ENCODE measurements at places on chromosomes 13 and 19.

DNA sequence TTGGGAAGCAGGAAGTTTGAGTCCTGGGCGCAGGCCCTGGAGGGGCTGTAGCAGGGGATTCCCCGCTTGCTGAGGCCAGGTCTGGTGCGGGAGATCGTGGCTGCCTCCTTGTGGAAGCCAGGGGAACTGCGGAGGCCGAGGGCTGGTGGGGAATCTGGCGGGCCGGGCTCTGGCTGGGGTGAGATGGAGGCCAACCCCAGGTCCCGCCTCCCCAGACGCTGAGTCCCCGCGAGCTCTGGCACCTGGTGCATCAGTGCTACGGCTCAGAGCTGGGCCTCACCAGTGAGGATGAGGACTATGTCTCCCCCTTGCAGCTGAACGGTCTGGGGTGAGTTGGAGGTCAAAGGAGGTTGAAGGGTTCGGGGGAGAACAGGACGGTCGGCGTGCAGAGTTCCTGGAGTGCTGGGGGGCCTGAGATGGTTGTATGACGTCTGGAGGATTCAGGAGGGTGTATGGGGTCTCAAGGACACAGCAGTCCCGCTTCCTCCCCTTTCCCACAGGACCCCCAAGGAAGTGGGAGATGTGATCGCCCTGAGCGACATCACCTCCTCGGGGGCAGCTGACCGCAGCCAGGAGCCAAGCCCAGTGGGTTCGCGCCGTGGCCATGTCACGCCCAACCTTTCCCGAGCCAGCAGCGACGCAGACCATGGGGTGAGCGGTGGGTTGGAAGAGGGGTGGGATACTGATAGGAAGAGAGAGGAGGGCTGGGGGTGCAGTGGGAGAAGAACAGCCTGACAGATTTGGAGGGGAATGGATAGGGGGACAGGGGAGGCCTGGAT lies 13.1 kb downstream of the GRAMD1A start:
- DNase-seq = peak; percentile 84

- no peak for DNase-seq
Observed at GRCh38 chr19:18675779-18676178, 7.7 kb upstream of the CRTC1 start.

DNA sequence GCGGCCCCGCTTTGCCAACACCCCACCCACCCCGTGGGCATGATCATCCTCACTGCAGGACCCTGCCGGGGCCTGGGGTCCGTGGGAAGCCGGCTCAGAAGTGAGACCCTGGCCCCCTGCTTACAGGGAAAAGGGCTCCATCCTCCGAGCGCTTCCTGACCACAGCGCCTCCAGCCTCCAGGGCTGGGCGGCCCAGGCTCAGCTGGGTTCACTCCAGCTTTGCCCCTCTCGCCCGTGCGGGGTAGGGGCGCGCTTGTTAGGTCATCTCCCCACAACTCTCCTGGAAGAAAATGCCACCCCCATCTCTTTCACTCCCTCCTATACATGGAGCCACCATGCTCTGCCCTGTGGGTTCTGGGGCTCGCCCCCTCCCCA lies 6.6 kb upstream of the C1QTNF9B start:
- no peak for DNase-seq

- no peak for DNase-seq
Observed at GRCh38 chr19:2249010-2249866, at the start of gene AMH. AMH (plus strand) TSS chr19:2249323; CDS start chr19:2249333, 10 bp downstream.

- DNase-seq = no peak
Observed at GRCh38 chr13:26247608-26248007, 6.3 kb upstream of the CDK8 start.

GRCh38 chr13:103104340-103104739 lies 38.1 kb upstream of the SLC10A2 start:
- no peak for DNase-seq

DNA sequence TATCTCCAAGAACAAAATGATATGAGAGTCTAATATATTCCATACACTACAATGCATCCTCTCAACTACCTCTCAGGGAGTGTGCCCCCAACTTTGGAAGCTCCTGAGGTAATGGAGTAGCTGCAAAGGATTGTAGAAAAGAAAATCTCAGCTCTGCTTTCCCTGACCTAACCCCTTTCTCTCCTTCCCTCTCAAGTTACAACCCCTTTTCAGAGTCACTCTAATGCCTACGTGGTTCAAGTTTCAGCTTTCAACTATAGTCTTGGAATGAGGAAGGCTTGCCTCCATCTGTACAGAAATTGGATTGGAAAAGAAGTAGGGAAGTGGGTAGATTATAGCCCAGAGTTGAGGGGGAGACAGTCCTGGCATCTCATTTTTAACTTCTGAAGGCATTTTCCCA lies 256.0 kb downstream of the PCDH9 start:
- DNase-seq = no peak

DNA sequence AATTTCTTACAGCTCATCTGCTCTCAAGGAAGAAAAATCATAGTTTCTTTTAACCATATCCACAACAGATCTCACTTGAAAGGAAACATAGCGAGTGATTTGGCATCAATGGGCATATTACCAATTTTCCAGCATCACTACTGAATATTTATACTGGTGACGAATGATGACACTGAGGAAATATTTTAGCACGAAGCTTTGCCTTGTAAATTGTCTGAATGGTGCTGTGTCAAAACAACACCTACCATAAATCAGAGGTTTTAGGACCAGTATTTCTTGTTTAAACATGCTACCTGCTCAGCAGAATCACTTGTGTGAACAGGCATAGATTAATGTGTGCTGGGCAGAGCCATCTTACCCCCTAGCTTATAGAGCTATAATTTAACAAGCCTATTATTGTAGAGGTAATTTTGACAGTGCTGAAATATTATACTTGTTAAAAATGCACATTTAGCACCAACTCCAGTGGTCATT lies 146.8 kb downstream of the ABCC4 start:
- DNase-seq = no peak

GRCh38 chr13:75327135-75327510 lies 154.8 kb downstream of the TBC1D4 start:
- no peak for DNase-seq

DNA sequence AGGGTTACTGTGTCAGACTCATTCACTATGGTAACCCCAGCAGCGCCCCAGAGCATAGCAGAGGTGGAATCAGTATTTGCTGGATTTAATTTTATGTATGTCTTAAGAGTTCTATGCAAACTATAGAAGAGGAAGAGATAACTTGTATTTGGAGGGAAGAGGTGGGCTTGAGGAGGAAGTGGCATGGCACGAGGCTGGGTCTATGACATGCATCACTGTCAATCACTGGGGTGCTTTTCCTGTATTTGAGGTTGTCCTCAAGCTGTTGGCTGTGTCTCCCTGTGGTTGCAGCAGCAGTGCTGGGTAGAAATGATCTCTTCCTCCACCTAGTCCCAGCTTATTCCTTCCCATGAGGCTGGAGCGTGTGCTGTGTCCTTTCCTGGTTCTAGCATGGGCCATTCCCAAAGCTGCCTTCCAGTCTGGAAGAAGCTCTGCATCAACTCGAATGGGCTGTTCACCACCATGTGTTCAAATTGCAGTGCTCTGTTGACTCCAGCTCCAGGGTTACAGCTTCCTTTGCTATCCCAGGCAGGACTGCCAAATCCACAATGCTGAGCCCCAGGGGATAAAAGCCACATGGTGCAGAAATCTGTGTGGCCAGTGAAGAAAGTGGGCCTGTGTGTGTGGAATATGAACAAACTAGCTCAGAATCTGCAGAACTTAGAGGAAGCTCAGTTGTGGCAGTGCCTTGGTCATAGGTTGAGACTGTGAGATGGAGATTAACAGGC lies 73.1 kb upstream of the MTIF3 start:
- no peak for DNase-seq

GRCh38 chr13:105519771-105520170 lies 1015.7 kb downstream of the EFNB2 start:
- DNase-seq = no peak

DNA sequence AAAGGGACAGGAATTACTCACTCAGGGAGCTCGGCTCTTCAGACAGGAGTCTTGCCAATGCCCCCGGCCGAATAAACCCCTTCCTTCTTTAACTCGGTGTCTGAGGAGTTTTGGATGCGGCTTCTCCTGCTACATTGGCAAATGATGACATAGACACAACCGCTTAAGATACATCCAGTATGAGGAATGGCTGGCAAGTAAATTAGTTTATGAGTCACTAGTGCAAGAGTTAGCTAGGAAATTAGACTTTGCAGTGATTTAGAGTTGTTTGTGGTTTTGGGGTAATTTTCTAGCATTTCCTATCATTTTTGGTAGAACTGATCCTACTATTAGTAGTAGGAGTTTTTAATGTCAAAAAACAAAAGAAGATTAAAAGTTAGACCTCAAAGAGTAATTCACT lies 166.2 kb downstream of the SLITRK1 start:
- no peak for DNase-seq

GRCh38 chr19:1356508-1356865 lies 27.2 kb upstream of the NDUFS7 start:
- no peak for DNase-seq

DNA sequence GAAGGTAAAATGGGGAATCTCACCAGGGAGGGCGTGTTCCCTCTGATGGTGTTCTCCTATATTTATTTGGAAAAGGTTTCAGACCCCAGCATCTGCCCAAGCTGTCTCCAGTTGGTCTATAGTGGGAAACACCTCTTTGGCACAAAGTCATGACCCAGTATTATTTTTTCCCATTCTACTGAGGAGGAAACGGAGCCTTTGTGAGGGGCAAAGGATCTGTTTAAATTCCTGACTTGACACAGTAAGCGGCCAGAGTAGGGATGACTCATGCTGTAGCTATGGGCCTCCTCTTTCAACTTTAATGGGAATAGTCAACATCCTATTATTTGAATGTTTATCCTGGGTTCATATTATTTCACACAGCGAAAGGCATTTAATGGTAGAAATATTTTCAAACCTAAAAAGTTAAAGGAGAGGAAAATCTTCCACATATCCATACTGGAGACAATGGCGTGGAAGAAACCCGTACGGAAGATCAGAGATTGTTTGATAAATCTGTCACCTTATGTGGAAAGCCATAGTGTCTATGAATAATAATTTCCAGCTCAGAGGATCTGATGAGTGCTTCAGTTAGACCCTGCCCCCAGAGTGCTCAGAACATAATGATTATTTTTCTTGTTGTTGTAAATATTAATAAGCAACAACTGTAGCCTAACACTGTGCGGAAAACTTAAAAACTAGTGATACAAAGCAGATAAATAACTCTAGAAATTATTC lies 126.0 kb downstream of the FOXO1 start:
- no peak for DNase-seq

- DNase-seq = no peak
Observed at GRCh38 chr13:113825841-113826240, 38.0 kb downstream of the GAS6 start.

DNA sequence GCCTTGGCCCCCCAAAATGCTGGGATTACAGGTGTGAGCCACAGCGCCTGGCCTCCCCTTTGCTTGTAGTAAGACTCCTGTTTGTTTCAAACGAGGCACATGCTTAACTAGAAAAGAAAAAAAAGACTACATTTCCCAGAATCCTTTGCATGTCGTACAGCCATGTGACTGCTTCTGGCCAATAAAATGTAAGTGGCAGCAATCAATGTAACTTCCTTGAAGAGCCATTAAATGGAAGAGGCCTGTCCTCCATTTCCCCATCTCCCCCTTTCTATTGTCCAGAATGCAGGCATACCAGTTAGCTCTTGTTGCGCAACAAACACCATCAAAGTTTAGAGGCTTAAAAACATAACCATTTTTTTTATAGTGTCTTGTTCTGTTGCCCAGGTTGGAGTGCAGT lies 10.4 kb upstream of the GPR32 start:
- DNase-seq = no peak

All from aorta (tissue), 5 donors.